ENCODE measurements at places on chromosomes 13 and 19.
A peak's percentile ranks its signal among the peaks of the same experiment; 100 is the strongest.

GRCh38 chr19:49690656-49691242 lies at the start of gene CPT1C:
Gene CPT1C, plus strand, starts transcription at chr19:49691116. Its CDS starts 1,137 bp downstream, at chr19:49692253.
- DNase-seq: peak; percentile 48

DNA sequence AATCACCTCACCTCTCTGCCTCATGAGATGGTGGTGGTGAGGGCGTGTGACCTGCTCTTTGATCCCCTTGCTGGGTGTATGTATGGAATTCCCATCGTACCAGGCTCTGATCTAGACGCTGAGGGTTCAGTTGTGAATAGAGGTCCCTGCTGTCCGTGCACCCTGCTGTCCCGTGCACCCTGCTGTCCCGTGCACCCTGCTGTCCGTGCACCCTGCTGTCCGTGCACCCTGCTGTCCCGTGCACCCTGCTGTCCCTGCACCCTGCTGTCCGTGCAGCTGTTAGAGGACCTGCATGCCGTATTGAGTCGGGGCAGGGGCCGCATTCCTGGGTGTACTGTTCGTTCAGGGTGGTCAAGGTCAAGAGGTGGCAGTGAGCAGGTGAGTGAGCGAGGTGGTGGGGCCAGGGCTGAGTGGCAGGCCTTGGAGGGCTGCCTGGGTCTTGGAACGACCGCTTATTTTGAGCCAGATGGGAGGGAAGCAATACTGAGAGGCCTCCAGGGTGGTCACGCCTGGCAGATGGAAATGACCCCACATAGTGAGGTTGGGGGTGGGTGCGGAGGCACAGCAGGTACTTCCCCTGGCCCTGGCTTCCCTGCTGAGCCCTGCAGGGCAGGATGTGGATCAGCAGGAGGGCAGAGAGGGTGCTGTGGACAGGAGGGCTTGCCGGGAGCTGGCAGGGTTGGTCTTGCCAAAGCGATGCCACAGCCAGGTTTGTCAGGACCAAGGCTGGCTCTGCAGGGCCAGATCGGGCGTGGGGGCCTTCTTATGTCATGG lies 4.6 kb upstream of the EPN1 start:
- DNase-seq: no peak

DNA sequence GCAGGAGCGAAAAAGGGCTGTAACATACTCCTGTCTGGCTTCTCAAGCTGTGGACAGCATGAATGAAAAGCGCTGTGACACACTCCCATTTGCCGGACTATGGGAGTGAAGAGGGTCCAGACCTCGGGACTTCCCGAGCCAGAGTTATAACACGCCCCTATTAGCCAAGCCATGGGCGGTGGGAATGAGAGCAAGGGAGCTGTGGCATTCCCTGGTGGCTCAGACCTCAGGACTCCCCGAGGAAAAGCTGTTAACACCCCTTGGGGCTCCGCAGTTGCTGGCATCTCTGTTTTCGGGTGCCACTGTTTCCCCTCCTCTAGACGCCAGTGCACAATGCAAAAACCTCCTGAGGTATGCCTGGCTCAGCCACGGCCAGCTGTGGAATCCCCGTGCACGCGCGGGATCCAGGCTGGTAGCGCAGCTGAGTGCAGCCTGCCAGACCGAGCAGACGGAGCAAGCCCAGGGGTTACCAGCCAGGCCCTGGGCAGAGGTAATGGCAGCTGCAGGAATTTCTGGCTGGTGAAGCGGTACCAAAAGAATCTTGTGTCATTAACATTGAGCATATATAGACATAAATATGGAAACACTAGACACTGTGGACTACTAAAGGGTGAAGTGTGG lies 1534.6 kb upstream of the PRR20A start:
- no peak for DNase-seq

DNA sequence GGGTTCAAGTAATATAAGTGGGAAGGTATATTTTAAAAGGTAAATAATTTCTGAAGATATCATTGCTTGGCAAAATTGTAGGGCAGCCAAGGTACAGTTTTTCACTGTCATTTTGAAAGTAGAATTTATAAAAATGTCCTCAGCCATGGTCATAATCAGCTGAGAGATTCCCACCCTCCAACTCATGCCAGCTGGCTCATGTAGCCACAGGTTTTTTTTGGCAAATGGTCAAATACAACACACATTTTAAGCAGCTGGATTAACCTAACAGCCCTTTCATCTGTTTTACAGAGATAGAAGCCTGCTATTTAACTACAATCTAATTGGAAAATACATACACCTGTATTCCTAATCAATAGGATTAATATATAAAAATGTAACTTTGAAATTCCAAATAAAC lies 619.2 kb upstream of the SGCG start:
- no peak for DNase-seq

DNA sequence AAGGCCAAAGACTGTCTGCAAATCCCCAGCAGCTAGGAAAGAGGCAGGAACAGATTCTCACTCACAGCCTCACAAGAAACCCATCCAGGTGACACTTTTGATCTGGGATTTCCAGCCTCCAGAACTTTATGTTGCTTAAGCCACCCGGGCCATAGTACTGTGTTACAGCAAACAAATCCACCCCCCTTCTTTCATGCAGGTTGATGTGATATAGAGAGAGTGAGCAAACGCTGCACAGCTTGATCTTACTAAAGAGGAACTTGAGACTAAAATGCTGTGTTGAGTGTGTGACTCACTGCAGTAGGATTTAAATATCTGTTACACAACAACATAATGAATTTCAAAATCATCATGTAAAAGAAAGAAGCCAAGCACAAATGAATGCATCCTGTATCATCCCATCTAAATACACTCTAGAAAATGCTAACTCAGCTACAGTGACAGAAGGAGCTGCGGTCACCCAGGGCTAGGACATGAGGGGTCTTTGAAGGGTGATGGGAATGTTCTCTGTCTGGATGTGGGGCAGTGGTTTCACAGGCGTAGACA lies 32.2 kb downstream of the RCBTB2 start:
- DNase-seq: no peak

DNA sequence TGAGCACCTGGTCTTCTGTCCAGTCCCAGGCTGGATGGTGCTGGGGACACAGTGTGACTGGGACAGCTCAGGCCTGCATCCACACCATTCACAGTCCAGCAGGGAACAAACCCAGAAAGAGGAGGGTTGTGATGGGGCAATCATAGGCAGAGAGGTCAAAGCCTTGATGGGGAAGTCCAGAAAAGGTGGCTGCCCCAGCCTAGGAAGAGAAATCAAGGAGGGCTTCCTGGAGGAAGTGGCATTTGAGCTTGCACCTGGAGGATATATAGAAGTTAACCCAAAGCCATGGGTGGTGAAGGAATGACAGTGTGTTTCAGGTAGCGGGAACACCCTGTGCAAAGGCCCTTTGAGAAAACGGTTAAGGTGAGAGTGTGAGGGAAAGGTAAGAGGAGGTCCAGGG lies 2.6 kb upstream of the PRX start:
- DNase-seq: no peak

GRCh38 chr19:38452430-38453366 lies 19.2 kb downstream of the RYR1 start:
- peak; percentile 10 for DNase-seq

DNA sequence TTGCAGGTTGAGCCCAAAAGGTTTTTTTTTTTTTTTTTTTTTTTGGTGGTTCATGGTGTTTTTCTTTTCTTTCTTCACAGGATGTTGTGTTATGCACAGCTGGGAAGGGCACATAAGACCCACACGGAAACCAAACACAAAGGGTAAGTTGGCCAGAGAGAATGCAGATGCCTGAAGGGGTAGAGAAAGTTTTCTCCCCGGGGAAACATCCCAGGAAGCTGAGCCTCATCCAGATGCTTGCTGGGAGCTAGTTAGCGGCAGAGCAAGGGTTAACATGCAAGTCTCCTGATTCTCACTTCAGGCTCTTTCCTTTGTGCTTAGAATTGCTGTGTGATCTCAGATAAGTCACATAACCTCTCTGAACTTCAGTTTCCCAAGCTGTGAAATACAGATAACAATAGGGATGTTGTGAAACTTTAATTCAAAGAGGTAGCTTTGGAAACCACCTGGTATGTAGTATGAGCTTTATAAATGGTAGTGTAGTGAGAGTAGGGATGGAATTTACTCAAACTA lies 3.1 kb downstream of the ADGRE1 start:
- DNase-seq: no peak

DNA sequence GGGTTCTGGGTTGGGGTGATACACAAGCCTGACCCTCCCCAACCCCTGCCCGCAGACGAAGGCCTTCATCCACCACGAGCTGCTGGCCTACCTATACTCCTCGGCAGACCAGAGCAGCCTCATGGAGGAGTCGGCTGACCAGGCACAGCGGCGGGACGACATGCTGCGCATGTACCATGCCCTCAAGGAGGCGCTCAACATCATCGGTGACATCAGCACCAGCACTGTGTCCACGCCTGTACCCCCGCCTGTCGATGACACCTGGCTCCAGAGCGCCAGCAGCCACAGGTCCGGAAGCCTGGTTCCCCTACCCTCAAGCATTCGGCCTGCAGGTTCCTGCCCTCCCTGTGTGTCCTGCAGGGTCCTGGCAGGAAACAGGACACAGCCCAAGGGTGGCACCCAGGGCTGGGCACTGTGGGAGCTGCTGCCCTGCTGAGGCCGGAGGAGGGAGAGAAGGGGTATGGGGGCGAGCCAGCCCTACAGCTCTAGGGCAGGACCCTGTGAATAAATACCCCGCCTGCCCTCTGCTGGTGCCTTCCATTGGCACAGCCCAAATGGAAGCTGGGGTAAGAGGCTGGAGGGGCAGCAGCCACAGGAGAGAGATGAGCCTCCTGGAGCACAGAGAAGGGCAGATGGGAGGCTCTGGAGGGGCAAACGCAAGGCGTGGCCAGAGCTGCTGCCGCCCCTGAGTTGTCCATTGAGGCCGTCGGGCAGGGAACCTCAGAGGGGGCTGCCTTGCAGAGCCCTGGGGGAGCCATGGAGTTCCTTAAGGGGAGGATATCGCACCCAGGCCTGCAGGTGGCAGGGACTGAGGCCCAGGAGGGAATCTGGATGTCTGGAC lies 6.8 kb downstream of the TMED1 start:
- no peak for DNase-seq

- DNase-seq: no peak
Observed at GRCh38 chr13:59728896-59729545, 434.7 kb downstream of the DIAPH3 start.

GRCh38 chr19:37007587-37008220 lies 70.5 kb upstream of the ZNF420 start:
- DNase-seq: peak; percentile 17

DNA sequence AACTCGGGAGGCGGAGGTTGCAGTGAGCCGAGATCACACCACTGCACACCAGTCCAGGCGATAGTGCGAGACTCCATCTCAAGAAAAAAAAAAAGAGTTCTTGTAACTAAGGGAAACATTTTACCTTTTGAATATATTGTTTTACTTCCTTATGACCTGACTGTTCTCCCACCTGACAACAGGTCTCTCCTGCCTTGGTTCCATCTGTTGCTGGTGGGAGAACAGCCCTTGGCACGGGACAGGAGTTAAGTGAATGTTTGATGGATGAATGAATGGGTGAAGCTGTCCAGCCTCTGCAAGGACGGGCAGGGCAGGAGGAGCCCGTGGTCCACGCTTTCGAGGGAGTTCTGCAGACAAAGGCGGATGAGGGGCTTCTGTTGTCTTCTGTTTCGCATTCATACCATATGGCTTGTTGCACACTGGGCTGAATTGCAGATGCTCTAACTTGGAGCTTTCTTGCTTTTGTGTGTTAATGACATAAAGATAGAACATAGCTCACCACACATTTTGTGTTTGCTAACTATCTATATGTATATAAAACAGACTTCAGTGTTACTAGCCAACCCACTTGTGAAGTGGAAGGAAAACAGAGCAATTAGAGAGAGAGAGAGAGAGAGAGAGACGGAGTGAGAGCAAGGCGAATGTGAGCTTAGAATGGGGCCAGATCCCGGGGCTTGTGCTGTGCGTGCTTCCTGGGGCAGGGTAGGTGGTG lies 16.2 kb upstream of the CCNE1 start:
- DNase-seq: no peak

GRCh38 chr19:5822181-5822844 lies 17.2 kb downstream of the FUT6 start:
- DNase-seq: no peak

- no peak for DNase-seq
Observed at GRCh38 chr13:99743094-99743493, 228.5 kb downstream of the ZIC5 start.

- DNase-seq: no peak
Observed at GRCh38 chr13:55160867-55161266, 1979.9 kb upstream of the PRR20A start.

GRCh38 chr13:20831933-20832332 lies 58.2 kb upstream of the EEF1AKMT1 start:
- no peak for DNase-seq

DNA sequence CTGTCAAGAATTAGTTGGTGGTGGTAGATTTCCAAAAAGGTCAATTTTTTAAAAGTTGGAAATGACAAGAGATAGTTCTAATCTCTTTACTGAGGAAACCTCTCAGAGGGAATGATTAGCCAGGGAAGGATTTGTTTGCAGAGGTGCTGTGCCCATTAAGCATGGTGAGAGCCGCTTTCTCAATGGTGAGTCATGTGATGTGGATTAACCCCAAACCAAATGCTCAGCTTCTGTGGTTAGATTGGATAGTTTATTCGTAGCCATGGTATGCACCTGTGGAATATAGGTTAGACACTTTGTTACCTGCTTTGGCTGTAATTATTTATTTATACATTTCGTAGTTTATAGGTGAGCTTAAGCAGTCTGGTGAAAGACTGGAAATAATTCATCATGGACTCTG lies 7.1 kb downstream of the HNRNPM start:
- no peak for DNase-seq

DNA sequence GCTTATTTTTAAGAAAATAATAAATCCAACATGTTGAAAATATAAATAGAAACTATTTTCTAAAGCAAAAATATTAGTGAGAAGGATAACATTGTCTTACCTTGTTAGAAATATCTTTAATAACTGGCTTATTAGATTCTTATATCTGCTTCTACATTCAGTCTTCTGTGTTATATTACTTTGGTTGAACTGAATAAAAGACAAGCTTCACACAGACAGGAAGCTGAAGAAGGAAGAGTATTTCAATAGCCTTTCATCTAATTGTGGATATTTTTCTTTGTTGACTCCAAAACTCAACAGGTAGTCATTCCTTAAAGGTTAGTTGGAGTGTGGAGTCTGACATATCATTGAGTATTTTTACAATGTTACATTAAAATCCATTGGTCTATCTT lies 10.9 kb downstream of the SETDB2 start:
- no peak for DNase-seq

DNA sequence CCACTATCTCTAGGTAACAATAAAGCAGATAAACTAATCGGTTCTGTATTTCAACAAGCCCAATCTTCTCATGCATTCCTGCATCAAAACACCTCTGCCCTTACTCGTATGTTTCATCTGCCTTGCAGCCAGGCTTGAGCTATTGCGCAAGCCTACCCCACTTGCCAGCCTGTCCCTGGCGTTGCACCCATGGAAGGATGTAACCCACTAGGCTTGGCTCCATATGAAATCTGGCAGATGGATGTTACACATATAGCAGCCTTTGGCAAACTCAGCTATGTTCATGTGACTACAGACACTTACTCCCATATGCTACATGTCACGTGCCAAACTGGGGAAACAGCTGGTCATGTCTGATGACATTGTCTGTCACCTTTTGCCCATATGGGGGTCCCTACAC lies 11.9 kb upstream of the ZNF549 start:
- no peak for DNase-seq

GRCh38 chr19:39172700-39173501 lies 23.9 kb upstream of the NCCRP1 start:
- no peak for DNase-seq
